ENCODE measurements at places on chromosomes 2 and 18.

GRCh38 chr2:27973592-27973991 lies 83.1 kb downstream of the BABAM2 start:
- DNase-seq: no peak

DNA sequence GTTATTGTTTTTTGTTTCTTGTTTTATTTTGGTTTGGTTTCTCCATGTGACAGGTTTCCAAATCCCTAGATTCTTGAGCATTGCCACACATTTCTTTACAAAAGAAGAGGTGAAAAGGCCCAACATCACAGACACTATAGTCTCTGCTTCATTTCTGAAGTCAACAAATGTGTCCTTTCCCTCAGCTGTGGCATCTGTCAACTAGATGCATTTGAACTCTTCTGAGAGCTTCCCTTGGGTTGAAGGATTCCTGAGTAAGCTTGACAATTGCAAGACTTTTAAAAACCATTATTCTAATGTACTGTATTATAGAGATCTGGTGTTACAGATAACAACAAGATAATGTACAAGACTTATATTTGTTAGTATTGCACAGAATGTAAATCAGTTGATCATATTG lies 703.3 kb upstream of the PKDCC start:
- DNase-seq: no peak

- DNase-seq: no peak
Observed at GRCh38 chr18:50816419-50817166, 3.2 kb downstream of the MRO start.

GRCh38 chr2:224084266-224084892 lies 45.3 kb upstream of the SERPINE2 start:
- DNase-seq: no peak

GRCh38 chr2:105384216-105384615 lies 14.6 kb downstream of the FHL2 start:
- DNase-seq: no peak

GRCh38 chr2:226215902-226216503 lies 583.6 kb downstream of the IRS1 start:
- peak; percentile 32 for DNase-seq

DNA sequence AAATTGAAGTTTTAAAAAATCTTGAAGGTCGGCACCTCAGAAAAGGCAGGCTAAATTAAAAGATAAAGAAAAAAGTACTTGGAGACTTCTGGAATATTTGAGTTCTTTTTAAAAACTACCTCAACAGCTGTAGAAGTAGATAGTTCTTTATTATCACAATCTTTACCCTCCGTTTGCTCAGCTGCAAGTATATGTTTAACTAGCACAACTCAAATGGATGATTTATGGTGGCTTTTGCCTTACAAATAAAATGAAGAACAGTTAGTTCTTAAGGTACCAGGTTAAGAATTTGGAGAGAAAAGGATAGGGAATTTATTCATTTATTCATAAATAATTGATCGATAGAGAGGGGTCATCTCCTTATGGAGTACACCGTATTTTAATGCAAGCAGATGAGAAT lies 237.6 kb upstream of the FOSL2 start:
- no peak for DNase-seq
